Fibroblast of villous mesenchyme (primary cell): ENCODE measurements at places on chromosomes 4 and X. TPM values are rescaled to one million over a fixed set of nuclear protein-coding genes. Genes with fewer than 3 reads are reported as not detected.

F9 gene
- not detected in 2 replicates for total RNA-seq

ADH7 gene
- total RNA-seq, result not detected in 2 replicates

DNA sequence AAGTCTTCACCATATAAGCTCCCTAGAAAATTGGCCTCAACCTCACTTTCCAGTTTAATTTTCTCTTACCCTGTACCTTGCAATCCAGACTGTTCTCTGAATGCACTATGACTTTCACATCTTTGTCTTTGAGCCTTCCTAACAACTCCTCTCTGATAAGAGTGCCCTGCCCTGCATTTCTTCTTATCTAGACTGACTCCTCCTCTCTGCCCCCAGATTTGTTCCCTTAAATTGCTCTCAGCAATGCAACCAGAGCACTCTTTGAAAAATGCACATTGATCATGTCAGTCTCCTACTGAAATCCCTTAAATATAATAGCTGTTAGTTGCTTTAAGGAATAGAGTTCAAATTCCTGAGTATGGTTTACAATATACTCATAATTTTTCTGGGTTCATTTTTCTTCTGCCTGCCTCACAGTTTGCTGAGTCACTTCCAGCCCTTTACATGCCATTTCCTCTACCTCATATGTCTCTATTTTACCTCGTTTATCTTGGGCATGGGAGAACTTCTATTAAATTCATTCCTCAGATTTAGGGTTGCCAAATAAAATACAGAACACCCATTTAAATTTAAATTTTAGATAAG, 582.7 kb upstream of the AADAT start:
- DNase-seq, result no peak

DNA sequence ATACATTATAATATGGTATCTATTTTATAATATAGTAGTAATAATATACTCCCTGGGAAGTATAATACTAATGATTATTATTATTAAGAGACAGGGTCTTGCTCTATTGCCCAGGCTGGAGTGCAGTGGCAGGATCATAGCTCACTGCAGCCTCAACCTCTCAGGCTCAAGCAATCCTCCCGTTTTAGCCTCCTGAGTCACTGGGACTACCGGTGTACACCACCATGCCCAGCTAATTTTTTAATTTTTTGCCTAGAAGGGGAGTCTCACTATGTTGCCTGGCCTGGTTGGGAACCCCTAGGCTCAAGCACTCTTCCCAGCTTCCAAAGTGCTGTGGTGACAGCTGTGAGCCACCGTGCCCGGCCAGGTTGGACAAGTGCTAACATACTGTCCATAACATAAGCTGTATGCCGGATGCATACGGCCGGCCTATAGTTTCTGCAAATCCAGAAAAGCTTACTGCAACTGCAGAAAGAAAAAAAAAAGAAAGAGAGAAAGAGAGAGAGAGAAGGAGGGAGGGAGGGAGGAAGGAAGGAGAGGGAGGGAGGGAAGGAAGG, 94.2 kb upstream of the PPP2R3B start:
- no peak for DNase-seq

GRCh38 chrX:153670748-153671588, 2.6 kb downstream of the PNCK start:
- no peak for DNase-seq
